ENCODE measurements at places on chromosomes 13 and 19.

DNA sequence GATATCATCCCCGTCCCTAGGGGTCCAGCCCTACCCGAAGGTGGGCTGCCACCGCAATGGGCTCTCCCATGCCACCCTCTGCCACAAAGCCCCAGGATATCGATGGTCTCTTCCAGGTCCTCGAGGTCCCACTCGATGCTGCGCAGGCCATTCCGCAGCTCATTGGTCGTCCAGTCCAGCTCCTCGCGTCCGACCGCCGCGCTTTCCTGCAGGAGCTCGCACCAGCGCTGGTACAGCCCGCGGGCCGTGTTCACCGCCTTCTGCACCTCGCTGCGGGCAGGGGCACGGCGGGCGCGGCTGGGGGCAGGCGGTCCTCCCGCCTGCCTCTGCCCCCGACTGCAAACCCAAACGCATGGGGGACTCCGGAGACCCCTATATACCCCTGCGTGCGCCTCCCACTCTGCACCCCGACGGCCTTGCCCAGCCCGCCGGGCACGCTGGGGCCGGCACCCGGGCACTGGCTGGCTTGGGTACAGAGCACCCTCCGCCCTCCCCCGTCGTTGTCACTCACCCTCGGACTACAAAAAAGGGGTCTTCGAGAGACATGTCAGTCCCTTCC, 468 bp downstream of the STX10 start:
- peak; percentile 57 for DNase-seq

GRCh38 chr19:31178833-31179470, 170.3 kb downstream of the TSHZ3 start:
- no peak for DNase-seq

DNA sequence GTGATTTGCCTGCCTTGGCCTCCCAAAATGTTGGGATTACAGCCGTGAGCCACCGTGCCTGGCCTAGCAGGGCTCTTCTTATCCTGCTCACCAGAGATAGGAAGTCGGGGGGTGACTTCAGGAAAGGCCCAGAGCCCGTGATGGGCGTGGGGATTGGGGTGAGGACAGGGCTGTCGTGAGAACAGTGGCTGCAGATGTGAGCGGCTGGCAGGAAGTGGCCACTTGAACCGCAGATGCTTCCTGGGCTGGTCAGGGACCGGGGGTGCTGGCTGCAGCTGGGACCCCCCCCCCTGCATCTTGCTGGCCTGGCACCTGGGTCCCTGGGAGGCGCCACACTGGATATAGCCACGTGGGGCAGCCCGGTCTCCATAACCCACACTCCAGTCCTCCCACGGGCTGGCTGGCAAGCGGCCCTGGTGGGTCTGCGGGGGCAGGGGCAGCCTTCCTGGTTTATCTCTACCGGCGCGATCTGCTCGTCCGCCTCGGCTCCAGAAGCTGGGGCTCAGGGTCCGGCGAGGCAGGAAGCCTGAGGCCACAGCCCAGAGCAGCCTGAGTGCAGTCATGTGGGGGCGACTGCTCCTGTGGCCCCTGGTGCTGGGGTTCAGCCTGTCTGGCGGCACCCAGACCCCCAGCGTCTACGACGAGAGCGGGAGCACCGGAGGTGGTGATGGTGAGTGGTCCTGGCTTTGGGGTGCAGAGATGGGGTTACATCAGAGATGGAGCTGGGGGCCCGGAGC, at the start of gene F2RL3:
F2RL3 (plus strand) TSS at position 371 of the 737 bp plus-strand sequence; CDS start at position 562, 191 bp downstream.
- no peak for DNase-seq

DNA sequence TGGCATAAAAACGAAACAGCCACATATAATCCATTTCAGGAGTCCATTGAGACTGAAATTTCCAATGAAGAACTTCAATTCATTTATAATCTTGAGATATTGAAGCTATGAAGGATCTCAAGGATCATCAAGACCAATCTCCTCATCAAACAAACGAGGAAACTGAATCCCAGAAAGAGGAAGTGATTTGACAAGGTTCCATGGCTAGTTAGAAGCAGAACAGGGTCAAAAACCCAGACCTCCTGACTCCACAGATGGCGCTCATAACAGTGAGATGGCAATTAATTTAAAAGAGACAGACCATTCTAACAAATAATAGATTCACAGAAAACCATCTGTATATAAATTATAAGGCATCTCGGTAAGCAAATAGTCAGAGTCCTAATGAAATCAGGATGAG, 229.7 kb downstream of the KCTD12 start:
- DNase-seq, result no peak

DNA sequence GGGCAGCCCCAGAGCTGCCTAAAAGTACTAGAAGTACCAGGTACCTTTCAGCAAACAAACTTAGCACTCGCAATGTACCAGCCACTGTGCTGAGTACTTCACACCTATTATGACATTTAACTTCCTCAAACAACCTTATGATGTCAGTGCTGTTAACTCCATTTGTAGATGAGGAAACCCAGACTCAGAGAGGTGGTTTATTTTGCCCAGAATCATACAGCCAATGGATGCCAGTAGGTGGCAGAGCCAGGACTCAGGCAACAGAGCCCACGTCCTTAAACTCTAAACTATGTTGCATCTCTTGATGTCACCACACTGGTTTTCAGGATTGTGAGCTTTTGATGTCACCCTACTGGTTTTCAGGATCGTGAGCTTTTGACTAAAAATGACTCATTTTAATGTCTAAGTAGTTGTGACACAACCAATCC, 78.9 kb downstream of the FLT1 start:
- DNase-seq, result no peak

- DNase-seq, result no peak
These were observed 445.6 kb downstream of the KCTD12 start for GRCh38 chr13:76440568-76440967.

GRCh38 chr19:51026554-51026831, at the start of gene KLK11:
Gene KLK11 (minus strand): TSS chr19:51026616. CDS start chr19:51025631, 985 bp downstream.
- no peak for DNase-seq

Measured in NCI-H1092 (cell line).